ENCODE measurements at places on chromosomes 5 and 9.

DNA sequence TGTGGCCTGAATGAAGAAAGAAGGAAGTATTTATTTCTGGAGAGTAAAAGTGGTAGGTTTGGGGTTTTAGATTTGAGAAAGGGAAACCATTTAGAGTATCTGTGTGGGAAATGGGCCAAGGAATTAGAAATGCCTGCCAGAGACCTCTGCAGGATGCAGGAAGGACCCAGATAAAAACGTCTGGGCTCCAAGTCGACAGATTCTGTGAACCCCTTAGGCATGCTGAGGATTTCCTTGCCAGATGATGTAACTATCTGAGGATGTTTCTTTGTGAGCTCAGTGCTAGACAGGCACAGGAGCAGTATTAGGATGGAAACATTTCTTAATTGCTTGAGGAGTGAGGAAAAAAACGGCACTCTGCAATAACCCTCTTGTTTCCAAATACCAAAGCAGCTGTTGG is 251.8 kb upstream of the DMRT1 start:
- no peak for DNase-seq

GRCh38 chr9:109156708-109157107 is 10.3 kb downstream of the FRRS1L start:
- no peak for DNase-seq

GRCh38 chr9:78463750-78464149 is 166.8 kb downstream of the PSAT1 start:
- no peak for DNase-seq

DNA sequence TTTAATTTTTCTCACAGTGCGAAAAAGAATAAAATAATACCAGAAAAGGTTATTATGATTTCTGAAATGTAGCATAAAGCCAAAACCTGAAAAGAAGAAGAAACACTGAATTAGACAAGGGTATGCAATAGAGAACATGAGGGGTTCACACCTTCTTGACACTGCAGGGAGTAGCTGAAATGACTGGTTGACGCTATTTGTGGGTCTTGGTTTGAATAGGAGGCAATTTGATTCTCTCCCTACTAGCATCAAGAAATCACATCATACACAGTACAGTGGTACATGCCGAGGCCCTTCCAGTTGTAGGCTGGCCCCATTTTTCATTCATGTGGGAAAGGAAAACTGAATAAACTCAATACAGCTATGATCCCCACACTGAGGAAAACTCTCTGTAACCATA is 68.6 kb downstream of the NR3C1 start:
- DNase-seq: no peak

GRCh38 chr5:142358121-142358520 is 33.3 kb upstream of the SPRY4 start:
- DNase-seq: no peak

GRCh38 chr5:138115254-138115653 is 24.0 kb downstream of the NME5 start:
- no peak for DNase-seq

- no peak for DNase-seq
Observed at GRCh38 chr9:76798527-76798926, 34.3 kb downstream of the PCA3 start.

DNA sequence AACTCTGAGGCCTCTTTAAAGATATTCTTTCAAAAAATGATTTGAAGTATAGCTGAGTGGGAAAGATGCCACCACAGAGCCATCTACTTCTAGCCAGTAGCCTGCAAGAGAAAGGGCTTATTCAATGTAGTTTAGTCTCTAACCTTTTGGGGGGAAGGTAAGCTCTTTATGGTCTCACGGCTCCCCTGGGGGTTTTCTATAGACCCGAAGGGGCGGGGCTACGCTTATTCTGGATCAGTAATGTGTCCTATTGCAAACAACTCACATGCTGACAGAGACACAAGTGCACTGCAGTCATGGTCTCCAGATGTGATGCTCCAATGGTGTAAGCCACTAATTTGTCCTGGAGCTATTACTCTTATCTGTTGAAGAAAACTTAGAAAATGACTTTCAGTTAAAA is 53.4 kb upstream of the RPS23 start:
- no peak for DNase-seq

- no peak for DNase-seq
Observed at GRCh38 chr5:159050316-159051143, 49.2 kb downstream of the EBF1 start.

DNA sequence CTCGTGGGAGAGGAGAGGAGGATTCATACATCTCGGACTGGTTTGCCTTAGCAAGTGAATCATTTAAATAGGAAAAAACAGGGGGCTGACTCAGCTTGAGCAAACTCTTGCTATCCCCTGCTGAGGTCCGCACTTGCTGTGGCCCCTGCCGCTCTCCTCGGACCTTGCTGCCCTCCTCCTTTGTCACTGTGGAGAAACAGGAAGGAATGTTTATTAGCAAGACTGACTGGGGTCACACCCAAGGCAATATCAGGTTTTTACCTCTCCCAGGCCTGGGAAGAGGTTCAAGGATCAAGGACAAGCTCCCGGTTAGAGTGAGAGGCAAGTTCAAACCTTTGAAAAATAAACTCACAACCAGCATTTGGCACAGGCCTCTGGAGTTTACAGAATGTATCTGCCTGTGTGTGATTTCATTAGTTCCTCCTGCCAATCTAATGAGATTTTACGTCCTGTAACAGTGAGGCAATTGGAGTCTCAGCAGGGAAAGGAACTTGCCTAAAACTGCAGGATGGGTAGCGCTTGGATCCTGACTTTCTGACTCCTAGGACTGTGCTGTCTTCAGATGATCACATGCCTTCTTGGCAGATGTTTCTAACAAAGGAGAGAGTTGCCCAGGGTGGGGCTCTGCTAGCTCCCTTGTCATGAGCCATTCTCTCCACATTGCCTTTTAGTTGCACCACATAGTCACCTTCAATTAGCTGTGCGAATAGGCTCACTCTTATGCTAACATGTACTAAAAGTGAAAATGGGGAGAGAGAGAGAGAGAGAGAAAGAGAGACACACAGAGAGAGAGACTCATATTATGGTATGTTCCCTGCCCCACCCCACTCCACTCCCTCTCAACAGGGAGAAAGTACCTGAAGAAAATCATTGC is 108.6 kb upstream of the CDKN2B start:
- DNase-seq: peak; percentile 10

- peak; percentile 83 for DNase-seq
Observed at GRCh38 chr9:82961504-82962125, 101.3 kb downstream of the RASEF start.

DNA sequence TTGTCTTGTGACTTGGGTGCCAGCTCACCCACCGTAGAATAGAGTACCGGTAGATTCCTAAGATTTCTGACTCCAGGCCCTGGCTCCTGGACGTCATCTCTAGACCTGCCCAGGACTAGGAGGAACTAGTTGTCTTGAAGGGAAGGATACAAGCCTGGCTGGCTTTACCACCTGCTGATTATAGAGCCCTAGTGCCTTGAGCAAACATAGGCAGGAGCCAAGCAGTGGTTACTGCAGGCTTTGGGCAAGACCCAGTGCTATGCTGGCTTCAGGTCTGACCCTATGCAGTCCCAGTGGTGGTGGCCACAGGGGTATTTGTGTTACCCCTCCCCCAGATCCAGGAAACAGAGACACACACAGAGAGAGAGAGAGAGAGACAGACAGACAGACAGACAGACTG is 606.2 kb downstream of the PDE4D start:
- no peak for DNase-seq

GRCh38 chr5:77599679-77600078 is 38.8 kb downstream of the OTP start:
- no peak for DNase-seq

- DNase-seq: no peak
Observed at GRCh38 chr5:132877938-132878337, 4.5 kb downstream of the LEAP2 start.

DNA sequence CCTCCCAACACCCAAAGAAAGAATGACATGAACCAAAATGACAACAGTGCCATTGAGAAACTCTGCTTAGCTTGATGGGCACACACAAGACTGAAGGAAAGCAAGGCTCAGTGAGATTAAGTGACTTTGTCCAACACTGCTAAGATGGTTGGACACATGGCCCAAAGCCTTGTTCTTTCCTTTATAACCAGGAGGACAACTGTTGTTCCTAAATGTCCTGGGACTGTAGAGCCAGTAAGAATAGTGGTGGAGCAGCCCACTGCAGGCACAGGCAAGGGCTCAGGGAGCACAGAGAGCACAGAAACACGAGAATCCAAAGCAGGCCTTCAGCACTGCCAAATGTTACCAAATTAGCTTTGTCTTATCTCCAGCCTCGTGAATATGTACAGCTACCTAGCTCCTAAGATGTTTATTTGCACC is 3.9 kb downstream of the ACTL7A start:
- no peak for DNase-seq

GRCh38 chr5:139688751-139689372 is 40.7 kb downstream of the CXXC5 start:
- DNase-seq: no peak

DNA sequence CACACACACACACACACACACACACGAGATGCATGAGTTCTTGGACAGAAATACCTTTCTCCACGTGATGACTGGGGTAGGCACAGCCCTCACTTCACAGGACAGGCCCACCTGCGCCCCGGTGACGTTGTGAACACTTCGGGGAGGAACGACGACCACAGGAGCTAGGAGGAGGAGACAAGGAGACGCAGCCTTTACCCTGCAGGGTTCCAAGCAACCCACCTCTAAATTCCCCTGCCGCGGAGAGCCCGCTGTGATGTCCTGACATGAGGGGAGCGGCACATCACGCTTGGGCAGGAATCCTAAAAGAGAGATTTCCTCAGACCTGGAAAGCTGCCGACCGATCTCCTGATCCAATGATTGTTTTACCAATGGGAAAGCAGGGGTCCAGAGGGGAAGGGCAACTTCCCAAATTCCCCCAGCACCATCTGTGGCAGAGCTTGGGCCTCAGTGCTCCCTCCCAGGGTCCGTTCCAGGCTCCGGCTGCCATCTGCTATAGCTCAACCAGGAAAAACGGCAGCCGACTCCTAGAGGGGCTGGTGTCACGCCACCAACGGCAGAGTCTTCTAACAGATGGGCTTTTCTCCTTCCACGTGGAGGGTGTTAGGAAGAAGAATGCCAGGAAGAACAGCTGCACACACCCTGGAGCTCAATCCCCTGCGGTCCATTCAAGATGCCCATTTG is 10.1 kb downstream of the IGFBPL1 start:
- no peak for DNase-seq

DNA sequence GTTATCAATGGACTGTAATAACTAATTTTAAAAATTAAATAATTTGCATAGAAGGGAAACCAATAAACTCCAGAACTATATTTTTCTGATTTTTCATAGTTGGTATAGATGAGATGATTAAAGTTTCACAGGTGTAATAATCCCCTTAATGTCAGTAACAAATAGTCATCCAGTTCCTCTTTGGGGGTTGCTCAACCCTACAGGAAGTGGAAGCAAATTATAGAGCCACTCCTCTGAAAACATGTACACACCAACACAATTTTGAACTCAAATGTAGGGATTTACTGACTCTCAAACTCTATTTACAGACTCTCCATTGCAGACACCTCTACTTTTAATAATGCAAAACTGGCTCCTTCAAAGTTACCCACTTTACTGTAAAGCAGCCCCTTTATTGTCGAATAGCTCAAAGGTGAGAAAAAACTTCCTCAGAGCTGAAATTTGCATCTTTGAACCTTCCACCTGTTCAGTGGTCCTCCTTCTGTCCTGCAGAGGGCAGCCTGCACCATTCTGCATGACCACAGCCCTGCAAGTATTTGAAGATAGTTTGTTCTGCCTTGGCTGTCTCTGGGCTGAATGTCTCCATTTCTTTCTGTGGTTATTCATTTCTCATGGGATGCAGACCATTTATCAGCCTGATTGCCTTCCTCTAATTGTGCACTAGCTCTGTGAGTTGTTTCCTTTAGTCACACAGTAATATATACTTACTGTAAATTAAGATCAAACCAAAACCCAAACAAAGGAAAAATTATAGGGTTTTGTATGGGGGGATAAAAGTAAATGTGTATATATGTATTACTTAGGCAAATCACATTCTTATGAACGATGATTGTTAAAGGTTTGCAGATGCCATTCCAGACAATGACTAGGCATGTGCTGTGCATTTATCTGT is 383.2 kb upstream of the SGCD start:
- peak; percentile 54 for DNase-seq

- DNase-seq: no peak
Observed at GRCh38 chr5:96957254-96958049, 21.6 kb downstream of the LNPEP start.

DNA sequence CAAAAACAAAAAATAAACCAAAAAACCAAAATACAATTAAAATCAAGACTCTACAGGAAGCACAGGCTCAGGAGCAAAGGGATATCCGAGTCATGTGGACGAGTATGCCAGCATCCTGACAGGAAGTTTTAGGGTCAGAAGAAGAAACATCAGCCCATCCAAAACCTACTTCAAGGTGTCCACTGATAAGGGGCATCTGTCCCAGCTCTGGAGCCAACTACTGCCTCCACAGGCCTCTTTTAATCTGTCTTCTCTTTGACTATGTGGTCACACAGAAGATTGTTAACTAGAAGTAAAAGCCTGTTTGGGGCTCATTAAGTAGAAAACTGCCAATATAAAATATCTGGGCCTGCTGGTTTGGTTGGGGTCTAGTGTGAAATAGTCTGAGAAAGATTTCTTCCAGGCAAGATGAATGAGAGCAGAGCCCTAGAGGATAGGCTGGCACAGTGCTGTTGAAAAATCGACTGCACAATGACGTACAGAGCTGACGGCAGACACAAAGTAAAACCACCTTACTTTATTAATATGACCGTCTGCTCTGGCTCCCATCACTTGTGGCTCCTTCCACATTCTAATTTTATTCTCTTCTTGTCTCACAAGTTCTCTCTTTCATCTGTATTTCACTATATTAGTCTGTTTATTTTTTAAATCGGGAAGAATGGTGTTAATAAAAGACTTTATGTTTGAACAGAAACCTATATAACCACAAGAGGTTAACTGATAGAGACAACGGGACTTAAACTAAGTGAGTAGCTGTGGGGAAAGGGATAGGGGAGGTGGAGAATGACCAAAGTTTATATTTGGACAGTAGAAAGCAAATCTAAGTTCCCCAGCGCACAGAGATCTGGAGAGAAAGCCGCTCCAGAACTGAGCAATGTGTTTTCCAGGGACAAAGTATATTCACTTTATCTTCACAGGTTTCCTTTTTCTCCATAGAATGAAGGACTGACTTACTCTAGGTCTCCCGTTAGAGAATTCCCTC is 22.9 kb upstream of the MSH3 start:
- DNase-seq: no peak

- DNase-seq: no peak
Observed at GRCh38 chr5:2755681-2756171, 4.2 kb upstream of the IRX2 start.

DNA sequence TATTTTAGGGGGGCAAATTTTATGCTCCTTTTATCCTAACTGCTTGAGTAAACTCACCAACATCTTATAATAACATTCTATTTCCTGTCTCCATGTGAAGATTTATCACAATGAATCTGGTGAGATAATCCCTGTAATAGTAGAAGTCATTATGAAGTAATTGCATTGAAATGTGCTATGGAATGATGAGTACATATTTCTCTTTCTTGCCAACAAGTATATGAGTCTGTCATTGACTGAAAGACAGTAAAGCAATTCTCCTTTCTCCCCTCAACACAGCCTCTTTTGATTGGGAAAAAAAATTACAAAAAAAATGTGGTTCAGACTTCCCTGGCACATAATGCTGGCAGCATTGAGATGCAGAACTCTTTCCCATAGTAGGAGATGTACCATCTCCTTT is 459.2 kb upstream of the RGMB start:
- DNase-seq: no peak
